SK-N-SH (cell line): ENCODE measurements at places on chromosomes 16 and 17.

DNA sequence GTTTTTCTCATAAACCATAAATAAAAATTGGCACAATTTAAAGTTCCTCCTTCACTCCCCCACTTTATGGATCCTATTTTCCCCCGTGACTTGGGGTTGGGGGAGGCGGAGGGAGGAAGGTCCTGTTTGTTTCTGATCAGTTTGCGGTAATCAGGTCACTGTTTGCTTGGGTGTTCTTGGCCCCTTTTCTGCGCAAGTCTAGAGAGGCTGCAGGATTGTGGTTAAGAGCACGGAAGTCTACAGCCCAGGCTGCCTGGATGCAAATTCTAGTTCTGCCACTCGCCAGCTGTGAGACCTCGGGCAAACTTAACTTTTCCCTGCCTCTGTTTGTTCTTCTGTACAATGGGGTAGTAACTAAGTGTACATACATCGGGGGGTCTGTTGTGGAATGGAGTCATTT is 12.1 kb downstream of the ATP2C2 start:
- DNase-seq = no peak

DNA sequence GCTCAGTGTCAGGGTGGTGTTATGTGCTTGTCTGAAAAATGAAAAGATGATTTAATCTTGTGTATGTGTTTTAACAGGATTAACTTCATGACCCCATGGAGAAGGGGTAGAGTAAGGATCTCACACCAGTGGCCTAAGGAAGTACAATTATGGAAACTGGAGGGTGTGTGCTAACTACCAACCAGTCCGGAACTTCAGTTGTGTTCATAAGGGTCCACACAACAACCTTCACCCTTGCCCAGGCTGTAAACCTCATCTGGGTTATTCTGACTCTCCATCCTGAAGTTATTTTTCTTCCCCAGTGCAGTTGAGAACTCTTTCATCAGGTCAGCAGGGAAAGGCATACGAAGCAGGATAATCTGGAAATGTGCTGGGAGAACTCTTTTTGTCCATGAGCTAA is 158.9 kb downstream of the MAP2K6 start:
- DNase-seq = no peak

DNA sequence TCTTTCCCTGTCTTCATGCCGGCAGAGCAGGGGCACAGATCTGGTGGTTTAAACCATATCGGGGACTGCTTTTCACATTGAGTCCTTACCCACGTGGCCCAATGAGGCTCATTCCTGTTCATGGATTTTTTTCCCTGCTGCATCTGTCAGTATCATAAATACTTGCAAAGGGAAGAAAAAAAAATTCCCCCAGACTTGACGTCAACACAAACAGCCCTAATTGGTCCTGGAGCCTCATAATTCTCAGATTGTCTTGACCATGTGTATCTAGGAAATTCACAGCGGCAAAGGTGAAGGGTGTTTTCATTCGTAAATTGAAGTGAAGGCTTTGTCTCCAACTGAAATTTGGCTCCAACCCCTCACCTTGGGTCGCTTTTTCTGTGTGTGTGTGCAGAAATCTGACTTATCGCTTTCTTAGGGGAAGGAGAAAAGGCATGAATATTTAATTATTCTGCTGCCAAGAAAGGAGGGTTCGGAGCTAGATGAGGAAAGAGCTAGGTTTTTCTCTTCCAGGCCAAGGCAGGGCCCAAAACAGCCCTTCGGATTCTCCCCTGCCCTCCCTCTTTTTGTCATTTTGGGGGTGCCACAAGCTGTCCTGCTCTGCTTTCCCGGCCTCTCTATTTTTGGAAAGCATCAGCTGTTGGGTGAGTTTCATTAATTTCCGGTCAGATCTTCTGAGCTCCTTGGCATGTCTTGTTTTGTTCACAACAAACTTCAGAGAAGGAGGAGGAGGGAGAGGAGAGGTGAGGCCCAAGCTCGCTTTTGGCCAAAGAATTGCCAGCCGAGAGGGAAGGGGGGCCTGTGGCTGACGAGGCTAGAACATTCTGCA is 17.8 kb upstream of the CIBAR2 start:
- no peak for DNase-seq

DNA sequence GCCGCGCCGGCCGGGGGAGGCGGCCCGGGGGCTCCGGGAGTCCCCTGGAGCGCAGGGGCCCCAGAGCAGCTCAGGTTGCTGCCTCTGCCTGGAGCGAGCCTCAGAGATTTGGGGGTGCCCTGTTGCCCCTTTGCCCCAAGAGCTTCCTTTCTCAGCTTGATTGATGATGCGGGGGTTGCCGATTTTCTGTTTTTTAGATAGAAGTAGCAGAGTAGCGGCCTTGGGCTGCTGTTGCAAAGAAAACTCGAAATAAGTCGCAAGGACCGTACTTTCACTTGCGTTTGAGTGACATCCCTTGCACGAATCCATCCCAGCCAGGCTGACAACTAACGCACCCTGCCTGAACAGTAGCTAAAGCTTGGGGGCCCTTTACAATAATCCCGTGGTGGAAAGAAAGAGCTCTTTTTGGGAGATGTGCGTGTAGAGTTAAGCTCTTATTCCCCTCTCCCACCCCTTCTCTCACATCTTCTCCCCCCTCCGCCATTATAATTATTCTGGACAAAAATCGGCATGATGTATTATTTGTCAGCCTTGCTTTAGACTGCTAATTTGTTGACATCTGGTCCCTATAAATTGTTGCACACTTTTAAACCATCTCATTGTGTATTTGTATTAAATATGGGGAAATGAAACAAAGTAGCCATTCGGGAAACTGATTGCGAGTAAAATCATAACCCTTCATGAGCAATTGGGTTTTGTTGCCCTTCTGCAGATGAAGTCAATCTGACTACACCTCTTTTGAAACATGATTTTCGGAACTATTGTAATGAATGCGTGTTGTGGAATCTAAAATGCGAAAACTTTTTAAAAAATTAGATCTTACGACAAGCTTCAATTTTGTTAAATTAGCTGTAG is 873 bp downstream of the USP10 start:
- DNase-seq = peak; percentile 37

GRCh38 chr17:73474370-73474988 is 162.7 kb upstream of the CDC42EP4 start:
- DNase-seq = peak; percentile 98

GRCh38 chr16:31487720-31488467 is 5.0 kb downstream of the SLC5A2 start:
- peak; percentile 91 for DNase-seq

- no peak for DNase-seq
Observed at GRCh38 chr16:79372503-79373184, 227.9 kb downstream of the MAF start.

- DNase-seq = peak; percentile 74
Observed at GRCh38 chr17:17913695-17914332, 58.4 kb downstream of the TOM1L2 start.

DNA sequence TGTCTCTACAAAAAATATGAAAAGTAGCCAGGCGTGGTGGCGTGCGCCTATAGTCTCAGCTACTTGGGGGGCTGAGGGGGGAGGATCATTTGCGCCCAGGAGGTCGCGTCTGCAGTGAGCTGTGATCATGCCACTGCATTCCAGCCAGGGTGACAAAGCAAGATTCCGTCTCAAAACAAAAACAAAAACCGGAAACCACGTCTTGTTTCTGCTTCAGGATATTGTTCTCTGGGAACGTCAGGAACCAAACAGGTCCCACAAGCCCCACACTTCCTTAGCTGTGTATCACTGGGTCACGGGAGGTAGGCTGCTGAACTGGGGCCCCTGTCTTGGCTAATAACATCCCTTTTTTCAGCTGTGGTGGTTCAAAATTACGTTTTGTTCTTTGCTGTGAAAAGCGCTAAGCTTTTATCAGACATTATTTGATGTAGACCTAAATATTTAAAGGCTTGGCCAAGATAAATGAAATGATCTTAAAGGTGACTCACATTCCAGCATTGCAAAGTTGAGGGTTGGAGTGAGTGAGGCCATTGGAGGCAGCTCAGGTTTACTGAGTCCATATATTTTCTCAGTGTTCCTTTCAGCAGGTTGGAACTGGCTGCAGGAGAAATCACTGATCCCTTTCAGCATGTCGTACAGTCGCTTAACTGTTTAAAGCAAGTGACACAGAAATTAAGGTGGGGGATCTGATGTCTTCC is 16.4 kb upstream of the SEC14L1 start:
- DNase-seq = no peak

- DNase-seq = no peak
Observed at GRCh38 chr17:72938482-72938881, 154.0 kb downstream of the SLC39A11 start.

DNA sequence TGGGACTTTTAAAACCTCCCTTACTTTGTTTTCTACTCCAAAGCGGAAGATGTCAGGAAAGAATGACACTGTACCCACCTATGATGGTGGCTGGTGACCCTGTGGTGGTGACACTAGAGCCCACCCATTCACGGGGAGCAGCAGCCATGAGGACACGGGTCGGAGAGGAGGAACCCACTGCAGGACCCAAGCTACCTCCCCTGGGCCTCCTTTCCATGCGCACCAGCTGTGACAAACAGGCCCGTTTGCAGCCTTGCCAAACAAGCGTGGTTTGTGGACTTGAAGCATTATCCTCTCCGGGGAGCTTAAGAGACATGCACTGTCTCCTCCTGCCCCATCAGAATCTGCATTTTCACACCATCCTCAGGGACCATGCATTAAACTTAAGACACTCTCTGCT is 85.6 kb downstream of the ZFHX3 start:
- no peak for DNase-seq

- no peak for DNase-seq
Observed at GRCh38 chr16:4566144-4566543, 10.0 kb downstream of the C16orf96 start.

DNA sequence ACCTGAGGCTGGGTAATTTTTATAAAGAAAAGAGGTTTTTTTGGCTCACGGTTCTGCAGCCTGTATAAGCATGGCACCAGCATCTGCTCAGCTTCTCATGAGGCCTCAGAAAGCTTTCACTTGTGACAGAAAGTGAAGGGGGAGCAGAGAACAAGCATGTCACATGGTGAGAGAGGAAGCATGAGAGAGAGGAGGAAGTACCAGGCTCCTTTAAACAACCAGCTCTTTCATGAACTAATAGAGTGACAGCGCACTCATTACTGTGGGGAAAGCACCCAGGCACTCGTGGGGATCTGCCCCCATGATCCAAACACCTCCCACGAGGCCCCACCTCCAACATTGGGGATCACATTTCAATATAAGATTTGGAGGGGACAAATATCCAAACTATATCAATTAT is 86.8 kb downstream of the USP32 start:
- DNase-seq = no peak

DNA sequence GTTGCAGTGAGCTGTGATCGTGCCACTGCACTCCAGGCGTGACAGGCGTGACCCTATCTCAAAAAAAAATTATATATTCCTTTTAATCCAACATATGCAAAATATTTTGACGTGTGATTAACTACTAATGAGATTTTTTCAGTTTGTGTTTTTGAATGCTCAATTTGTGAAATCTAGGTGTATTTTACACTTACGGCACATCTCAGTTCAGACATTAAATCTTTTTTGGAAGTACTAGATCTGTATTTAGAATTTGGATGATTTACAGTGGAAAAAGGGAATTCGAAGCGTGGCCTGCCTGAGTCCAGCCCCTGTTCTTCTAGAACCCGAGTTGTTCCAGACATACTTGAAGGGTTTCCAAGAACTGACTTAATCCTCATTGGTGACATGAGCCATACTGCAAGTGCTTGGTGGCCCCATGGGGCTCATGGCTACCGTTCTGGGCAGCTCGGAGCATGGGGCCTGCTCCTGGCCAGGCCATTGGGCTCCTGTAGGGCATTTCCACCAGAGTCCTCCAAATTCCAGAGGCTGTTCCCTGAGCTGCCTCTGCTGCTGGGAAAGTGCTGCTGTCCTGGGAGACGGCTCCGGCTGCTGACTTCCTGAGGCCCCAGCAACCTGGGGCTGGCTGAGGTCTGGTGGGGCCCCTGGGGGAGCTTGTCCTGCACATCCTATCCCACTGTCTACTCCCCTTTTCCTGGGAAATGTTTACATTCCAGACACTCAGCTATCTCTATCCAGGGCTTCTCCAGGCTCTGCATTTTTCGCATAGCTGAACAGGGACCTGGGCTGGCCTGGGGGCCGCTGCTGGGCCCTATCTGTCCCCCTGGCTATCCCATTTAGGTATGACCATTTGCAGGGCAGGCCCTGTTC is 27.2 kb downstream of the LLGL2 start:
- no peak for DNase-seq

DNA sequence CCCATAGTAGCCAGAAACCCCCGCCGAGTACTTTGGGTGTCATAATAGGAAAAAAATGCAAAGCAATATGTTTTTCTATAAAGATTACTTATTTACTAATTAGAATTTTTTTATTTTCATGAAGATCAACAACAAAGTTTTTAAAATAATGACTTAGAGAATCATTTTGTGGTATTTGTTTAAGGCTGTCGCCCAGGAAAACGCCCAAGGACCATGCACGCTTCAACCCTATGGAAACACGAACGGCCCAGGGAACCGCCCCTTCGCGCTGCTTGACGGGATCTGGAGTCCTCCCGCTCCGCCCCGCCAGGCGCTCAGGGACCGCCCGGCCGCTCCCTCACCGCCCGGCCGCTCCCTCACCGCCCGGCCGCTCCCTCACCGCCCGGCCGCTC is 408 bp upstream of the KPNA2 start:
- no peak for DNase-seq

- DNase-seq = no peak
Observed at GRCh38 chr17:9183306-9183705, 162.0 kb downstream of the NTN1 start.

DNA sequence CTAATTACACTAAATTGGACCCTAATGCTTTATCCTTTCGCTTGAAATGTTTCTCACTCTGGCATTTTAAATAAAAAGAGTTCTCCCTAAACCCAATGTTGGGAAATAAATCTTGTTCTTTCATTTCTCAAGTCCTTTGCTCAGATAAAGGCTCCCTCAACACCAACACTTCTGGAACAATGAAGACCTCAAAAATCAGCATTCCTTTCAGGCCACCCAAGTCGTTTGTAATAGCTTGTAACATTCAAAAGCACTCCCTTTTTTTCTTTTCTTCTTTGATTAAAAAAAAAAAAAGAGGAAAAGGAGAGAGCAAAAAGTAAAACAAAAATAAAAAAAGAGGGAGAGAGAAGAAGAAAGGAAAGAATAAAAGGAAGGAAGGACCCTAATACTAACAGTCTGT is 23.3 kb upstream of the FOXJ1 start:
- DNase-seq = no peak

- DNase-seq = no peak
Observed at GRCh38 chr17:14950216-14950615, 314.9 kb downstream of the PMP22 start.

DNA sequence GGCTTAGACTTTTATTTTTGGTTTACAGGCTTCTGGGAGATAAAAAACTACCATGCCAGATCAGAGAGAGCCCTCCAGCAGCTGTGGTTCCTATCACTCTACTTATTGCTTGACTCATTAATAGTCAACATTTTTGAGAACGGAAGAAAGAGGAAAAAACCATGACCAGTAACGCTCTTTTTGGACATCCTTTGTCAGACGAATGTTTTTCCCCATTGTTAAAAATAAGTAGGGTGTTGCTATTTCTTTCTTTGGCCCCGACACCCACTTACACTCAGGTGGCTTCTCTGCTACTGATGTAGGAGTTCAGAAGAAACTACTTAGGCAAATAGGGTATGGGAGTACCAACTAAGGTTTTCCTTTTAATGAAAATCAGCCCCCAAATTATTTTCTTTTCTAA is 27.5 kb downstream of the TVP23A start:
- no peak for DNase-seq

GRCh38 chr16:86707581-86707980 is 129.2 kb downstream of the FOXL1 start:
- no peak for DNase-seq

GRCh38 chr17:82228278-82228841 is 482 bp upstream of the SLC16A3 start:
- no peak for DNase-seq

- no peak for DNase-seq
Observed at GRCh38 chr16:17350207-17350606, 120.6 kb downstream of the XYLT1 start.
